HuH-7.5 (cell line): ENCODE measurements at places on chromosomes 6 and 20.
A peak's percentile ranks its signal among the peaks of the same experiment; 100 is the strongest.

DNA sequence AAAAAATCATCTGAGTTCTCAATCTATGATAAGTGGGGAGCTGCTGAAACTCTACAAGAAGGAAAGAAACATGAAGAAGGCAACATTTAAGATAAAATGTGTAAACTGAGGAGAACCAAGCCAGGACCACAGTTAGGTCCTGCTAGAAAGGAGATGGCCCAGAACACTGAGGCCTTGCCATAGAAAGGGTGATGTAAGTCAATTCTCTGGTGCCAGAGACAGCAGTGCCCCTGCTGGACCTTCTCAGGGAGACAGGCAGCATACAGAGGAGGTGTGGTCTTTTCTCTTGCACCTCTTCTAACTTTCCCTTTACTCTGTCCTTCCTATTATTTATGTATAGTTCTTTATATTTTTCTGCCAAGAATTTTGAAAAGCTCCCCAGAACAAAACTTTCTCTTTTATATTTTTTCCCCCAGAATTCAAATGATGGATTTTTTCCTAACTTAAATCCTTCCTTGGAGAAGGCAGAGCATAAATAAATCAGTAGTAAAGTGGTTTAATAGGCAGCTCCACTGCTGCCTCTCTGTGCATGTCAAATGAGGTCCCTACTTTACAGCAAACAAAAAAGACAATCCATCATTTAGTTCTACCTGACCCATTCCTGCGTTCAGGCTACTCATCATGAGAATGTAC lies 9.0 kb downstream of the UQCC2 start:
- DNase-seq = peak; percentile 76

GRCh38 chr20:34522969-34523871 lies 7.0 kb downstream of the DYNLRB1 start:
- peak; percentile 71 for DNase-seq

DNA sequence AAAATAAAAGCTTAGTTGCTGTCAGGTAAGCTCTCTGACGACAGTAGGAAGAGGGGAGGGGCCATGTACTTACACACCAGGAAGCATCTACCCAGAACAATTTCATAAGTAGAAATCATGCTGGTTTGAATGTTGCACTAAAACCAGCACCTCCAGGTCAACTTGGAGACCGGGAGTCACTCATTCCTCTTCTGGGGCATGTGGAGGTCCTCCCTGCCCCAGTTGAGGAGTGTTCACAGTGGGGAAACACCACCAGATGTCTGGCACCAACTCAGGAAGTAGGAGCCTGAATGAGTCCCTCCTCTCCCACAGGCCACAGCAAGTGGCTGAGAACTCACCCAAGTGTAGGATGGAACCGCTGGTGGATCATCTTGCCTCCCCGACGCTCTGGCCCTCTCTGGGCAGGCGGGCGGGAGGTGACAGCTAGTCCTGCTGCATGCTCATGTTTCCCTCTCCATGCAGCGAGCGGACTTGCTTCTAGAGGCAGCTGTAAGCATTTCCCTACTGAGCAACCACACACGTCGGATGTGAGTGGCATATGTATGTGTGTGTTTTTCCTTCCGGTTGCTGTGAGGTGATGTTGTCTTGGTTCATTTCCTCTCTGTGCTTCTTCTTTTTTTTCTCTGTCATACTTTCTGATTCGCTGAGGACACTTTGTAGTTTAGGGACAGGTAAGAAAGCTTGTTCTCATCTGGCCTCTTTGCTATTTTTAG lies 149.5 kb upstream of the NEDD9 start:
- DNase-seq = no peak

DNA sequence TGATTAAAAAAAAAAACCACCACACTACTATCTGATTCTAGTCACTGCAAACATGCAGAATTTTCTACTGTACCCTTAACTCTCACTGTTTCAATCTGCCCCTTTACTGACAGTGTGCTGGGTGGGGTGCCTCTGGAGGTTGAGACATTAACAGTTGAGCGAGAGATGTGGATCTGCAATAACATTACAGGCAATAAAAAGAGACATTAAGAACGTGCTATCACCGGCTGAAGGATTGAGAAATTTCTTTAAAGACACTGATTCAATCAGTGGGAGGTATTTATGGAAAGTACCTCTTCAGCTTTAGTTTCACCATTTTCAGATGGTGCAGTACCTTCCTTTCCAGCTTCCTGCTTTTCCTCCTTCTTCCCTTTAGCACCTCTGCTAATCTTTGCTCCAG lies 32.5 kb downstream of the HMGN3 start:
- no peak for DNase-seq

DNA sequence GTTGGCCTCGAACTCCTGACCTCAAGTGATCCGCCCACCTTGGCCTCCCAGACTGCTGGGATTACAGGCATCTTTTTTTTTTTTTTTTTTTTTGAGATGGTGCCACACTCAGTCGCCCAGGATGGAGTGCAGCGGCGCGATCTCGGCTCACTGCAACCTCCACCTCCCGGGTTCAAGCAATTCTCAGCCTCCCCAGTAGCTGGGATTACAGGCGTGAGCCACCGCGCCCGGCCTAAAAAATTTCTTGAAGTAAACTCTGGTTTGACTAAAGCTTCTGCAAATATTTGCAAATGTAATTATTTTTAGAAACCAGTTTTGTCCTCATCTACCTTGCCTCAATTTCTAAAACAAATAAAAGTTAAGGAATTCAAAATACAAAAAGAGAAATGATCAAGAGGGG lies 1.2 kb downstream of the IBTK start:
- no peak for DNase-seq

GRCh38 chr20:3080939-3081388 lies 3.6 kb downstream of the AVP start:
- DNase-seq = no peak

- DNase-seq = no peak
Observed at GRCh38 chr20:15200147-15200565, 862.7 kb upstream of the FLRT3 start.

GRCh38 chr6:85556992-85557668 lies 36.5 kb downstream of the SNX14 start:
- DNase-seq = no peak

DNA sequence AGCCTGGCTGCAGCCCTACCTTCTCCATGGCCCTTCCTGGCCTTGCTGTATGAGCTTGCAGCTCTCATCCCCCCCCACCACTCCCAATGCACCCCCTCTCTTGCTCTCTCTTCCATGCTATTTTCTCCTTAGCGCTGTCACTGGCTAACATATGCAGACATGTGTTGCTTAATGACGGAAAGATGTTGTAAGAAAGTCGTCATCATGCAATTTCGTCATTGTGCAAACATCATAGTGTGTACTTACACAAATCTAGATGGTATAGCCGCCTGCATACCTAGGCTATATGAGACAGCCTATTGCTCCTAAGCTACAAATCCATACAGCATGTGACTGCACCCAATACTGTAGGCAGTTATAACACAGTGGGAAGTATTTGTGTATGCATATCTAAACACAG lies 27.0 kb downstream of the ANGPT4 start:
- no peak for DNase-seq

DNA sequence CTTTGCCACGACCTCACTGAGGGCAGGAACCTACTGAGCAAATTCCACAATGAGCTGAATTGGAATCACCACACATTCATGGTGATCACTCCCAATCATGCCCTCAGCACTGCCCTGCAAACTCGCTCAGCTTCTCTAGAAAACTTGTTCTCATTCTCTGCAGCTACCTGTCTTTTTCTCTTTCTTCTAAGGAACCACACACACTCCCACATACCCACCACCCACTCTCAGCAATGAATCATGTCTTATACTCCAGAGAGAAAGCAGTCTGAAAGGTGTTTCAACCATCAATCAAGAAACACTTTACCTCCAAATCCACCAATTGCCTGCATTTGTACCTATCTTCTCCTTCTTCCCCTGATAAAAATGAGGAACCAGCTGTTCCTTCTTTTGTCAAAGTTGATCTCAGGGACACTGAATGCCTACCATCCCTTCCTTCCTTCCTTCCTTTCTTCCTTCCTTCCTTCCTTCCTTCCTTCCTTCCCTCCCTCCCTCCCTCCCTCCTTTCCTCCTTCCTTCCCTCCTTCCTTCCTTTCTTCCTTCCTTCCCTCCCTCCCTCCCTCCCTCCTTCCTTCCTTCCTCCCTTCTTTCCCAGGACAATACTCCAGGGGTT lies 84.6 kb upstream of the SGK1 start:
- DNase-seq = no peak

DNA sequence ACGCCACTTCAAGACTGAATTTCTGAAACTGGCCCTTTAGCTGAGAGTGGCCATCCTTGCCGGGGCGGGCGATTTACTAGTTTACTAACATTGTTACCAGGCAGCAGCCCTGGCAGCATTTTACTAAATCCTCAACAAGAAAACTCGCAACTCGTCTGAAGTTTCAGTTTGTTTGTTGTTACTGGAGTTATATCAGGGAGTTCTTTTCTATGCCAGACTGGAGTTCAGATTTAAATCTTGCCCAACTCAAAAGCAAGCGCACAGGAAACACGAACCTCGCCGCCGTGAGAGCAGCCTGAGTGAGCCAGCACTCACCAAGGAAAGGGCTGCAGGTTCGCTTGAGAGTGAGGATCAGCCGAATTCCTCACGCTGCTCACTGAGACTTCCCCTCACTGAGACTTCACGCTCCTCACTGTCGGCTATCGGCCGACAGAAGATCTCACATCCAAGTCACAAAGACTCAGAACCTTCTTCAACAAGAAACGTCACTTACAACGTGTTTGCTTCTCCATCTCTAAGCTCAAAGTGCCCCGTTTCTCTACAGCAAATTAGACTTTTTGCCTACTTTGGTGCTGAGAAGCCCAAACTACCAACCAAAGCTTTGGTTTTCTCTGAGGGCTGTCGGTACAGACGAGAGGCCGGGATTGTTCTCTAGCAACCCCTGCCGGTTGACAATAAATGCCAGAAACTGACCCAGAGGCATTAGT lies 78.9 kb downstream of the OLIG3 start:
- DNase-seq = peak; percentile 29

GRCh38 chr6:44176762-44177509 lies 18.3 kb downstream of the CAPN11 start:
- DNase-seq = no peak

DNA sequence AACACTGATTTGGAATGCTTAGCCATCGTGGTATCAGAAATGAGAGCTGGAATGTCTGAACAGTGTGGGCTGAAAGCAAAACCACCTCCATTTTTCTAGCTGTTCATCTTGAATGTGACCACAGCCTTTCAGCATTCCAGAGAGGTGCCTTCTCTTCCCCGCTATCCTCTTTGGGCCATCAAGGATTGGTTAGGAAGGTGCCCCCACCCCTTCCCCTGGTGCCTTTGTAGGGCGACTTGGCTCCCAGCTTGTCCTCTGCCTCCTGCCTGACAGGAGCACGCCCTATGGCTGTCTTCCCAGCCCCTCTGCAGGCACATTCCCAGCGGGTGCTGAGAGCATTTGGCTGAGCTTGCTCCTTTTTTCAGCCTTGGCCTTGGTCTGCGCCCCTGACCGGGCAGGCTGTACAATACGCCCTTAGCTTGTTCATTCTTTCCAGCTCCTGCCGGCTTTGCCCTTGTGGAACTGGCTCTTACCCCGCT lies 97.5 kb downstream of the ARMC2 start:
- DNase-seq = no peak

GRCh38 chr20:9031991-9032390 lies 36.9 kb upstream of the PLCB4 start:
- DNase-seq = no peak

DNA sequence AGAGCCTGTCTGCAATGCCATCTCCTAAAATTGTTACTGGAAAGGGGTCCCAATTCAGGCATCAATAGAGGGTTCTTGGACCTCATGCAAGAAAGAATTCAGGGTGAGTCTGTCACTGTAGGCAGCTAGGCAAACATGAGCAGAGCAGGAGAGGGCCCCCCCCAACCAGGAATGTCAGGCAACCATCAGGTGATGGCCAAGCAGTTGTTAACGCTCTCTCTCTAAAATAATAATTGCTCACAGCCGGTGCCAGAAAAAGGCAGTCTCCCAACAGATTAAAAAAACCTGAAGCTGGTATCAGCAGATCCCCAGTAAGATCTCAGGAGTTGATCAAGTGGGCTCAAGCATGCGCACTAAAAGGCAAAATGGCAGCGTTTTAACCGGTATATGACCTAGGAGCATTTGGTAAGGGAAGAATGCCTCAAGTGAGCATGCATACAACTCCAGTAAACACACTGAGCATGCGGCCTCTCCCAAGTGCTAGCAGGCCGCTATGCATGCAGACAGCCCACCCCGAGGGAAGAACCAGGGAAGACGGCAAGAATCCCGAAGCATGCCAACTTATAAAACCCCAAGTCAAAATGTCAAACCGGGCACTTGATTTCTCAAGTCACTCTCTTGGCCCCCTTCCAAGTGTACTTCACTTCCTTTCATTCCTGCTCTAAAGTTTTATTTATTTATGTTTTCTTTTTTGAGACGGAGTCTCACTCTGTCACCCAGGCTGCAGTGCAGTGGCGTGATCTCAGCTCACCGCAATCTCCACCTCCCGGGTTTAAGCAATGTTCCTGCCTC lies 44.0 kb upstream of the RNGTT start:
- no peak for DNase-seq

DNA sequence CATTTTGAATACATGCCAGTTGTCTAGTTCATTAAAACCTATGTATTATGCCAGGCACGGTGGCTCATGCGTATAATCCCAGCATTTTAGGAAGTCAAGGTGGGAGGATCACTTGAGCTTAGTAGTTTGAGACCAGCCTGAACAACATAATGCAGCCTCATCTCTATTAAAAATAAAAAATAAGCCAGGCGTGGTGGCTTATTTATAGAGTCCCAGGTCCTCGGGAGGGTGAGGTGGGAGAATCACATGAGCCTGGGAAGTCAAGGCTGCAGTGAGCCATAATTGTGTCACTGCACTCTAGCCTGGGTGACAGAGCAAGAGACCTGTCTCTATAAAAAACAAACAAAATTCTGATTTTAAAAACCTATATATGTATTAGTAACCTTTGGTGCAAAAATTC lies 27.5 kb downstream of the ORC3 start:
- no peak for DNase-seq

- DNase-seq = no peak
Observed at GRCh38 chr20:26208296-26209091, 511.8 kb upstream of the ZNF337 start.

GRCh38 chr6:127243501-127243900 lies 23.2 kb upstream of the RNF146 start:
- DNase-seq = no peak

GRCh38 chr6:55445648-55446204 lies 118.5 kb downstream of the GFRAL start:
- no peak for DNase-seq

DNA sequence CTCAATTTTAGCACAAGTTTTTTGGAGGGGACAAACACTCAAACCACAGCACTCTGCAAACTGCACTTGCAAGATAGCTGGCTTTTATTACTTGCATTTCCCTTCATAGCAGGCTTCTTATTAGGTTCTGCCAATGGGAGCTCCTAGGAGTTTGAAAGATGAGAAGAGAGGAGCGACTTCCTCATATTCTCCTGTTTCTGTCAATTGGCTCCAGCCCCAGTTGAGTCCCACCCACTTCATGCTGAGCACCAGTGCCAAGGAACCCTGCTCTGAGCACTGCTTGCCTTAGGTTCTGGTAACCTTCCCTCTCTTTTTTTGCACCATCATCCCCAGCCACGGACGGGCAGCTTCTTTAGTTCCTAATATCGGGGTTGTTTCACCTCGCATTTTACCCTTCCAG lies 67.9 kb downstream of the PSMB1 start:
- DNase-seq = no peak
